ENCODE measurements at places on chromosomes 7 and 10.

GRCh38 chr10:31876652-31877352 lies 51.8 kb downstream of the ARHGAP12 start:
- peak; percentile 28 for DNase-seq

- DNase-seq = peak; percentile 82
Measured at GRCh38 chr10:103111031-103111917, 81.8 kb downstream of the NT5C2 start.

- peak; percentile 75 for DNase-seq
Measured at GRCh38 chr7:50632561-50633413, 67.6 kb upstream of the DDC start.

GRCh38 chr7:17371671-17372524 lies 73.4 kb downstream of the AHR start:
- DNase-seq = peak; percentile 97

DNA sequence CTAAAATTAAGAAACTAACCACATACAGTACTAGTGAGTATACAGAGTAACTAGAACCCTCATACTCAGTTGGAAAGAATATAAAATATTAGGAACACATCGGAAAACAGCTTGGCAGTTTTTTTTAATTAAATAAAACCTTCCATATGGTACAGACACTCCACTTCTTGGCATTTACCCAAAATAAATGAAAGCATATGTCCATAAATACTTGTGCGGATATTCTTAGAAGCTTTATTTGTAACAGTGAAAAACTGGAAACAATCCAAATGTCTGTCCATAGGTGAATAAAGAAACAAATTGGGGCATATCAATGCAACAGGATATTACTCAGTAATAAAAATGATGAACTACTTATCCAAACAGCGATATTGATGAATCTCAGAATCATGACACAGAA lies 410.0 kb downstream of the HTR7 start:
- DNase-seq = peak; percentile 46

DNA sequence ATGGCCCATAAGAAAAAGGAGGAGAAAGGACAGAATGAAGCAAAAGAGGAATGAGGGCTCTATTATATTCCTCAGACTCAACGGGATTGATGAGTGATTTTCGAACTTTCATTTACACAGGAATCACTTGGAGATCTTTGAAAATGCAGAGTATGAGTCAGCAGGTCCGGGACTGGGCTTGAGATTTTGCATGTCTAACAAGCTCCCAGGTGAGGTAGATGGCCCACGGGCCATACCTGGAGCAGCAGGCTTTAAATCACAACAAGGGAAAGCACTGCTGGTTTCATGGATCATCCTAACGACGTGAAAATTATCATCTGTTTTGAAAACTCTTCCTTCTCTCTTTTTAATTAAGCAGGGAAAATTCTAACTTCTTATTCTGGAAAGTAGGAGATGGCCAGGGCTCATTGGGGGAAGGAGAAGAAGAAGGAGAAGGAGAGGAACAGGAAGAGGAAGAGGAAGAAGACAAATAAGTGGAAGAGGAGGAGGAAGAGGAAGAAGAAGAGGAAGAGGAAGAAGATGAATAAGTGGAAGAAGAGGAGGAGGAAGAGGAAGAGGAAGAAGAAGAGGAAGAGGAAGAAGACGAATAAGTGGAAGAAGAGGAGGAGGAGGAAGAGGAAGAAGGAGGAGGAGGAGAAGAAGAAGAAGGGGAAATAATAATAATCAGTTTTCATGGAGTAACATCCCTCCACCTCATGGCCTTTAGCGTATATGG lies 3.8 kb upstream of the SDK1 start:
- DNase-seq = no peak

Data from choroid plexus epithelial cell (primary cell).